ENCODE measurements at places on chromosomes 13 and 19.

- DNase-seq: no peak
These were observed 558.5 kb upstream of the GPC6 start for GRCh38 chr13:92668157-92668556.

DNA sequence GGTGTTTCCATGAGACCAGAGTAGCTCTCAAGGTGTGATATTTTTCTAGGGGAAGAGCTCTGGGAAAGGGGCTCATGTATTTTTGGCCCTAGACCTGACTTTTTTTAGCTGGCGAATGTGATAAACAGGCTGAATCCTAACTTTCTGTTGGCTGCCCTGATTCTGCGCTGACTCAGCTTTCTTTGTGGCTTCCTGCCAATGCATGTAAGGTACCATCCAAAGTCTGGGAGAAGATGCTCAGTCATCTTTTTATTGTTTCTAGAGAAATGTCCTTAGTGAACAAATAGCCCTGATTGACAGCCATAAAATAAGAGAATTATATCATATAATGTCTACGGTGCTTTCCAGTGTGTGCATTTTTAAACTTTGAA is 113.6 kb upstream of the MBNL2 start:
- DNase-seq: no peak

- no peak for DNase-seq
These were observed 135.0 kb downstream of the CRYL1 start for GRCh38 chr13:20390526-20391175.

DNA sequence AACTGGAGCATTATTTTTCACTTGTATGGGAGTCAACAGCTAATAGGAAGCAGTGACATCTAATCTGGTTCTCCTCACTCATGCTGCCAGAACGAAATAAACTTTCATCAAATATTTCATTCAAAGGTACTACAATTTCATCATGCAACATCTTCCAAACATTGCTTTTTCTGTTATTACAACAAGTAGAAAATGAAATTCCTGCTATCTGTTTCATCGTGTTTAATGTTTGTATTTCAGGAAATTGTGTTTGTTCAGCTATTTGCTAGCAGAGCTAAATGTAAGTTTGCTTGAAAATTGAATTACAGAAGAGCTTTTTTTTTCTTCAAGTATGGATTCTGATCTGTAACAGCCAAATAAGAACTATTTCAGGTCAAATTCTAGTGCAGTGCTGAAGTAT is 90.1 kb downstream of the SLITRK6 start:
- DNase-seq: no peak

DNA sequence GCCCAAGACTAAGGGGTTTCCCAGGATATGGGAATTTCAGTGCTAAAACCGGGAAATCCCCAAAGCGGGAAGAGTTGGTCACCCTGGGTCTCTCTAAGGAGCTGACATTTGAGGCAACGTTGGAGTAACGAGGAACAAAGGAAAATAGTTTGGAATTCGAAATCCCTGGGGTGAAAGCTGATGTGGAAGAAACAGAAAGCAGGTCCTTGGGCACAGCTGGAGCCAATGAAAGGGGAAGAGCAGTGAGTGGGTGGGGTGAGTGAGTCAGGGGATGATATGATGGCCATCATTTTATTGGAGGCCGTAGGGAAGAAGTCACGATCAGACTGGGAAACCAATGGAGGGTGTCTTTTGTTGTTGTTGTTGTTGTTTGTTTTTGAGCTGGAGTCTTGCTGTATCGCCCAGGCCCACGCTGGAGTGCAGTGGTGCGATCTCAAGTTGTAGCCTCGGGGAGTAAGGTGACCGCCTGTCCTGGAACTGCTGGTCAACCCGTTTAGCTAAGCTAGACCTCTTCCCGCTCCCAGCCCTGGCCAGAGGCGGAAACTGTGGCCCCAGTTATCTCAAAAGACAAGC is 3.4 kb upstream of the RFX2 start:
- no peak for DNase-seq

- peak; percentile 35 for DNase-seq
These were observed 1.6 kb upstream of the BEST2 start for GRCh38 chr19:12749938-12750521.

DNA sequence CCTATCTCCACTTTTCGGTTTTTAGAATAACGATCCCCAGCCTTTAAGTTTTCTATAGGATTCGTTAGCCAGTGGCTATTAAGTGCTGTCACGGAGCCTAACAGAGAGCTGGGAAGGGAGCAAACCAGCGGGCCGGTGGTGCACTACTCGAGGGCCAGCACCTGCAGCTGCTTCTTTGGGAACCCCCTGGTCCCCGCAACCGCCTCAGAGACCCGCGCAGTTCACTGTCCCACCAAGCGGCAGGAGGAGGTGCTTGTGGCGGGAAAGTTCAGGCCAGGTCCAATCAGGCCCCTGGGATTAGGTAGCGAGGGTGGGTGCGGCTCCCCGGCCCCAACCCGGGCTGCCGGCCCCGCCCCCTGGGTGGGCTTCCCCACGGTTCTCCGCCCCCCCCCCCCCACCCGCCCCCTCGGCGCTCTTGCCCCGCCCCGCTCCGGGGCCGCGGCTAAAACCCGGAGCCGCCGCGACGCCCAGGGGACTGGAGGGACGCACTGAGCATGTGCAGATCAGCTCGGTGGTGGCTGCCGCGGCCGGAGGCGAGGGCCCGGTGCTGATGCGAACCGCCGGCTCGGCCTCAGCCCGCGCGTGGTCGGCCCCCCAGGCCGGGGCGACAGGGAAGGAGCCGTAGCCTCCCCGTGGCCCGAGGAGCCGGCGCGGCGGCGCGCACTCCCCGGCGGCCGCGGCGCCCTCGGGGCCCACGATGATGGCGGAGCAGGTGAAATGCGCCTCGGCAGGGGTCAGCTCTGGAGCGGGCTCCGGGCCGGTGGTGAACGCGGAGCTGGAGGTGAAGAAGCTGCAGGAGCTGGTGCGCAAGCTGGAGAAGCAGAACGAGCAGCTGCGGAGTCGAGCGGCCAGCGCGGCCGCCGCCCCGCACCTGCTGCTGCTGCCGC is at the start of gene SLAIN1:
Gene SLAIN1 (plus strand): TSS at position 471 of the 887 bp plus-strand sequence. CDS start 227 bp downstream, at position 698.
- peak; percentile 94 for DNase-seq

All from Kasumi-1 (cell line).